MG63 (cell line): ENCODE measurements at places on chromosomes 3 and 15. TPM values are rescaled to one million over a fixed set of nuclear protein-coding genes. Genes with fewer than 3 reads are reported as not detected.

CCDC39 gene
- not detected in 2 replicates for total RNA-seq

AAGAB gene
- 63.7 and 68.1 TPM in 2 replicates for total RNA-seq

IL5RA gene
- total RNA-seq: not detected in 2 replicates

ADIPOQ gene
- total RNA-seq: not detected in 2 replicates

GADL1 gene
- not detected in 2 replicates for total RNA-seq

ALDH1L1 gene
- 0.27 TPM in 1 of 2 replicates, not detected in the other for total RNA-seq

SEMA3G gene
- total RNA-seq: not detected in 2 replicates

PATL2 gene
- total RNA-seq: not detected in 2 replicates

CNTN6 gene
- total RNA-seq: not detected in 2 replicates
